ENCODE measurements at places on chromosomes 6 and 20. TPM values are rescaled to one million over a fixed set of nuclear protein-coding genes. Genes with fewer than 3 reads are reported as not detected.
A peak's percentile ranks its signal among the peaks of the same experiment; 100 is the strongest.

CAGE1 gene
- not detected for total RNA-seq

DNA sequence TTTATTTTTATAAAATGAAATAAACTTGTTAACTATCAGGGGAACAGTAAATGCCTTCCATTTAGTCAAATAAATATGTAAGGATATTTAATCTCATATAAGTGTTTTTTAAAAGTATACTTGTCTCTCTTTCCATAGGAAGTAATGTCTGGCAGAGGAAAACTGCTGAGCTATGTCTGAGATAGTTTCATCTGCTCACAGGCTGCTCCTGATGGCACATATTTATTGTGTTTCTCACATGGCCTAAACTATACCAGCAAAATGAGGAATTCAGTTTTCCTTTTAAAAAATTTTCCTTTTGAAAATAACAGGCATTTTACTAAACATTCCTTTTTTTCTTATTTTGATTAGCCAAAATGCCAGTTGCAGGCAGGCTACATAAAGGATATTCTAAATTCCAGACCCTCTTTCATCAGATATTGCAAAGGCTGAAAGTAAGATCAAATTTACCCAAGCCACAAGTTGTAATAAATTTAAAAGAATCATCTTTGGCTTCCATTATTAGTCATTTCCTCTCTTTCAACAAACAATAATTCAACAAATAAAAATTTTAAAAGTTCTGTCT, 60.1 kb upstream of the RNF146 start:
- no peak for DNase-seq

- DNase-seq = no peak
Measured at GRCh38 chr20:5722927-5723326, 27.3 kb upstream of the SHLD1 start.

DNA sequence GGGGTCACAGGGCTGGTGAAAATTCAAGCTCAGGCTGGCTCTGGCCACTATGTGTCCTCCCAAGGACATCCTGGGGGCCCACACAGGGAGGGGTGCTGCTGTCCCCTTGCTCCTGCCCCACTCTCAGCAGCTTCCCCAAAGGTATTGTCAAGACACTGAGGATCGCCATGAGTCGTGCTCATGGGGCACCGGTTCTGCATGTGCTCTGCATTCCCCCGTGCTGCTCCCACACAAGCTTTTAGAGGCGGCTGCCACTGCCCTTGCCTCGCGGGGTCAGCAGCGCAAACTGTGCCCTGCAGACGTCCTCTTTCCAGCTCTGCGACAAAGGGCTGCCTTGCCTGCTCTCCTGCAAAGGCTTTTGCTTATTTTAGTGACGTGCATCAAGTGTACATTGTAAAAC, 179.8 kb downstream of the ERMARD start:
- DNase-seq = no peak

BTN2A1 gene
- 23.4 TPM for total RNA-seq

DNA sequence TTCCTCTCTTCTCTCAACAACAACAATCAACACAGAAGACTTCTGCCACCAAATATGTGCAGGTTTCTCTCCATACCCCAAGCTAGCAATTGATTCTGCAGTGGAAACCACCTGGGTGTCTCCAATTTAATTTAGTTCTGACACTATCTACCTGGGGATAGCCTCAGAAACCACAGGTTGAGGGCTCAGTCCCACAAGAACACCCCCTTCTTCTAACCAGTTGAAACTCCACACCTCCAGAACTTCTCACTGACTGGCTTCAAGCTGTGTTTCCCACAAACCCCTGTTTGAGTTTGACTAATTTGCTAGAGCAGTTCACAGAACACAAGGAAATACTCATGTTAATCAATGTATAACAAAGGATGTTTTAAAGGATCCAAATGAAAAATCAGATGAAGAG, 52.5 kb upstream of the SPTLC3 start:
- DNase-seq = no peak

OR12D3 gene
- not detected for total RNA-seq

GRCh38 chr20:39623584-39624234, 661.6 kb downstream of the DHX35 start:
- no peak for DNase-seq

- no peak for DNase-seq
Measured at GRCh38 chr6:32974016-32974333, 5.6 kb downstream of the BRD2 start.

GRCh38 chr6:209432-210103, 82.7 kb upstream of the DUSP22 start:
- DNase-seq = no peak

DNA sequence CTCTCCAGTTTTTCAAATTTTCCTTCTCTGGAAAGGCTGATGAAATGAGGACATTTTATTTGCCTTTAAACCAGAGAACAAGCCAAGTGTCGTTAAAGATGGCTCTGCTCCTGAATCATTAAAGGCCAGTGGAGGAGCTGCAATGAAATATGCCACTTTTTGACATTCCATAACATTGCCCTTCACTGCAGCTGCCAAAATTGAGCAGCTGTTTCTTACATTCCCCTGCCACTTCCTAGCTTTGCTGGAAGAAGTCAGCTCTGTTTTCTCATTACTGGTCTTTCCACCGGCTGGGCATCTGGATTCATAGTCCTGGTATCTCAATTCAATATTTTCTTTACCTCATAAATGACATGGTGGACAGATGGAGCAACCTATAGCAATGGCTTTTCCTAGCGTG, 45.5 kb upstream of the NRN1 start:
- no peak for DNase-seq

CD40 gene
- total RNA-seq = 15.8 TPM

DNA sequence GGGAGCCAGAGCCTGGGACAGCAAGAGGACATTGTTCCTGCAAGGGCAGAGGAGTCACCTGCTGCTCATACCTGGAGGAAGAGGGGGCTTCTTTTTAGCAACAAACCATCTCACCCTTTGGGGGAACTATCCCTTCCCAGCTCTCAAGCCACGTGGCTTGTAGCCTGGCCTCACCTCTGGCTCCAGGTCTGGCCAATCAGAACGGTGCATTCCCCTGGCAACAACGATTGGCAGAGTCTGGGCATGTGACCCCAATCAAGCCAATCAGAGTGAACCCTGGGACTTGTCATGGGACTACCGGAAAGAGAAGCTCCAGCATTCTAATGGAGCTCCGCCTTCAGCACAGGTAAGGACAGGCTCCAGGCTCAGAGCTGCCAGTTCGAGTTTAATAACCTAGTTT, 33.6 kb downstream of the KCNB1 start:
- DNase-seq = no peak

- peak; percentile 87 for DNase-seq
Measured at GRCh38 chr20:32652739-32653526, 20.8 kb downstream of the C20orf203 start.

TLDC2 gene
- 9.7 TPM for total RNA-seq

- peak; percentile 64 for DNase-seq
Measured at GRCh38 chr20:59933296-59933848, at the start of gene SYCP2. TSS of gene SYCP2 (minus strand) at chr20:59933637. CDS start at chr20:59922413, 11,224 bp downstream.

MLN gene
- total RNA-seq = not detected

ZNF391 gene
- total RNA-seq = 1.9 TPM

RAET1L gene
- total RNA-seq = not detected

DNA sequence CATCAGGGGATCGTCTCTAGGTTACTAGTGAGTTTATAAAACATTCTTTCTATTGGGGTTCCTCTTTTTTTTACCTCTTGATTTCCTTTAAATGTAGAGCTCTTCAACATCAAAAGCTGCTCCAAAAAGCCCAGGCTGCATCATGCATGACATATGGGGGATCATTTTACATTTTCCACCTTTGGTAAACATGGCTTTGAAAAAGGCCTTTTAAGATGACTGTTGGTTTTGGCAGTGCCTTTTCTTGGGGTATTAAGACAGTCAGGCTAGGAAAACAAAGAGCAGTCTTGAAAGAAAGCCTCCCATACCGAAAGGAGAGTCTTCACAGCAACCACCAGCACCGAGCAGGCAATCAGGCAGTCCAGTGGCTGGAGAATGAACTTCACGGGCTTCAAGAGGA, 73.2 kb downstream of the NPEPL1 start:
- DNase-seq = no peak

C6orf141 gene
- total RNA-seq = 70.0 TPM

GRCh38 chr6:140833408-140833807, 1299.3 kb upstream of the GJE1 start:
- no peak for DNase-seq

DNA sequence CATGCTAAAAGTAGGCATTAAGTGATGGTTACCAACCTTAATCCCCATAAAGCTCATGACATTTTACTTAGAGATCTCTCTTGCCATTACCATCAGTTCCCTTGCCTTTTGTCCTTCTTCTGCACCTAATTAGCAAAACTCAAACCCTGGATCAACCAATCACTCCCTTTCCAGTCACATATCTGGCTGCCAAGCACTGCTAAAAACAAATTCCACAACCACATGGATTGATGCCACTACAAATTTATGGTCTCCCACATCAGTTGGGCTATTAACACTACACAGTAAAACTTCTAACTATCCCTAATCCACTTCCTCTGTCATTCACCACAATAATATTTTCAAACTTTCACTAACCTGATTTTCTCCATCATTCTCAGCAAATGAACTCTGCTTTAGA, 54.3 kb upstream of the RNF146 start:
- DNase-seq = no peak

DNA sequence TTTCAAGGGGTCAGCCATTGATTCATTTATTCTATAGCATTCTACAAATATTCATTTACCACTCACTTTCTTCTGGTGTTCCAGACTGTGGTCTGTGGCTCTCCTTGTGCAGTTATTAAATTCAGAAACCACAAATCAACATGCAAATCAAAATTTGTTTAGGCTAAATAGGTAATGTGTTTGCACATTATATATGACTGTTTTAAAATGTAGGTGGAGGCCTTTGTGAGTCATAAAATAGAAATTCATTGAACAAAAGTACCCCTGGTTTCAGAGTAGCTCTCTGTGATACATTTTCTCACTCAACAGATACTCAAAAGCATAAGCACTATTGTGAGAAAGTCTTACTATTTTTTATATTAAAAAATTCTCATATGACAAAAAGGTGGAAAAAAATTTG, 385.5 kb upstream of the TSHZ2 start:
- no peak for DNase-seq

- DNase-seq = peak; percentile 32
Measured at GRCh38 chr20:7714549-7714948, 225.7 kb downstream of the HAO1 start.

- DNase-seq = no peak
Measured at GRCh38 chr6:109010705-109011102, 83.9 kb downstream of the SESN1 start.

- DNase-seq = no peak
Measured at GRCh38 chr20:38134427-38135270, 30.4 kb downstream of the TGM2 start.

IPCEF1 gene
- total RNA-seq = 3.3 TPM

GRCh38 chr20:5741089-5741488, 9.1 kb upstream of the SHLD1 start:
- no peak for DNase-seq

DNA sequence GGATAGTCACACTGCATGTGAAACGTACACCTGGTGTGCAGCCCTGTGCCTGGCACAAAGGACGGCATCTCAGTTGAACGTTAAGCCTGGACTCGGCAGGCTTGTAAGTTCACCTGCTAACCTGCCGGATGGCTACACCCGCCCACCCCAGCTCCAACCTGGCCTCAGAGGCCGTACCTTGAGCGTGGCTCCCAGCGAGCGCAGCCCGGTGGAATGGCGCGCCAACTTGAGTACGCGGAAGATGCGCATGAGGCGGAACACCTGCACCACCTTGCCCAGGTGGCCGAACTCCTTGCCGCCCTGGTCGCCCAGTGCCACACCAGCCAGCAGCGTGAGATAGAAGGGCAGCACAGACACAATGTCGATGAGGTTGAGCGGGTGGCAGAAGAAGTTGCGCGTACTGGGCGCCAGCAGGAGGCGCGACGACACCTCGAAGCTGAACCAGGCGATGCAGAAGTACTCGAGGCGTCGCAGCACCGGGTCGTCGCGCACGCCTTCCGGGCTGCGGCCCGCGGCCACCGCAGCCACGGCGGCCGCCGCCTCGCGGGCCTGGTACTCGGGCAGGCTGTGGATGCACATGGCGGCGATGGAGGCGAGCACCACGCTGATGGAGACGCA, 3.3 kb downstream of the KCNS1 start:
- DNase-seq = peak; percentile 47

GRCh38 chr20:46349035-46349741, 40.9 kb upstream of the CDH22 start:
- no peak for DNase-seq

ID4 gene
- total RNA-seq = 7.0 TPM

GRCh38 chr6:1504465-1504864, 105.2 kb upstream of the FOXC1 start:
- no peak for DNase-seq

GRCh38 chr6:2035826-2036709, 209.3 kb downstream of the GMDS start:
- no peak for DNase-seq

DNA sequence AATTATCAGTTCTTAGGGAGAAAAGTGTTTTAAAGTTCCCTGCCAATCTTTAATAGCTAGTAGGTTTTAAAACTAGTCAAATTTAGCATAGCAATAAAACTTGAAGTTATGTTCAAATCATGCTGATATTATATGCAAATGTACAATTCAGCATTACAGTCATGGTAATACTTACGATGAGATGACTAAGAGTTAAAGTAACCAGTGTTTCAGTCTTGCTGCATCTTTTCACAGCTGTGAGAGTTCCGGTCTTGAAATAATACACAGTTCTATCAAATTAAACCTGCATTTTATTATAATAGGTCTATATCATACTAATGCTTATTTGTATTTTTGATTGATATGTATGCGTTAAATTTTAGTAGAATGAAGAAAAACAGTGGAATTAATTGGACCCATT, 26.1 kb downstream of the POPDC3 start:
- no peak for DNase-seq

DNA sequence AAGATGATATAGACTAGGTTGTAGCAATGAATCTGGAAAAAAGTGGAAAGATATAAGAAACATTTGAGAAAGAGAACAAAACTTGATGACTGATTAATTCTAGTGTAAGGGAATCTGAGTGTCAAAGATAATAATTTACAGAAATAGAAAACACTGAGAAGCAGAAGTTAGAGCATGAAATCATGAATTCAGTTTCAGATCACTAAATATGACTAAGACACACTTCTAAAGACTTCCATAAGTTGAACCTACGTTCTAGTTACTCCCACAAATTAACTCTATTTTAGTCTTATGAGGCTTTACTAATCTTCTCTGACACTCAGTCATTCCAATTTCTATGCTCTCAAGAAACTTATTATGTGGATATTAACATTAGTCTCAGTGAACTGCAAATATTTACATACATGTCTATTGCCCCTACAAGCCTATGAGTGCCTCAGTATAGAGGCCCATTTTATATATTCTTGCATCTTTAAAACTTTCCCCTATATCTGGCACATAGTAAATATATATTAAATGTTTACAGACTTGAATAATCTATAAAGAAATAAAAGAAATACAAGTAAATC, 30.4 kb downstream of the IBTK start:
- no peak for DNase-seq
